ENCODE measurements at places on chromosomes 1 and 21.
A peak's percentile ranks its signal among the peaks of the same experiment; 100 is the strongest.

GRCh38 chr1:78497201-78497600, 6.4 kb downstream of the PTGFR start:
- DNase-seq: no peak

DNA sequence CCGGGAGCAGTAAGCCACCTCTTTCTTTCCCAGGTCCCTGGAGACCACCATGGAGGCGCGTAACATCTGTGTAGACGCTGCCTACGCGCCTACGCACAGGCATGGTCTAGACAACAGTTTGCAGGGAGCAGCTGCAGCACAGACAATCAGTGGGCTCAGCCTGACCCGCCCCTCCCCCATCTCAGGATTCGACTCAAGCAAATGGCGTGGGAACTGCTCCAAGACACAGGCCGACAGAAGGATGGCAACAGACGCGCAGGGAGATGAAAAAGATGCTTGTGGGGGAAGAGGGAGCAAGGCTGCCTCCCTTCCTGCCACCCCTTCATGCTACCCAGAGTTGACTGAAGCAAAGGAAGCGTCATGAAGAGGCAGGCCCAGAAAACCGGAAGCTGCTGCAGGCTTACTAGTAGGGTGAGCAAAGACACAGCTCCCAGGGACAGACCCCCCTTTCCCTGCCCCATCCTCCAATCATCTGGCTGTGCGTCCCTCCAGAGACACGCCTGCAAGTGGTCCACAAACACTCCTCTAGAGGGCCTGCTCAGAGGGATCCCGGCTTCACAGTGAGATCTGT, 19.5 kb downstream of the STK40 start:
- peak; percentile 72 for DNase-seq

GRCh38 chr1:30727824-30728223, 4.4 kb upstream of the MATN1 start:
- DNase-seq: no peak

DNA sequence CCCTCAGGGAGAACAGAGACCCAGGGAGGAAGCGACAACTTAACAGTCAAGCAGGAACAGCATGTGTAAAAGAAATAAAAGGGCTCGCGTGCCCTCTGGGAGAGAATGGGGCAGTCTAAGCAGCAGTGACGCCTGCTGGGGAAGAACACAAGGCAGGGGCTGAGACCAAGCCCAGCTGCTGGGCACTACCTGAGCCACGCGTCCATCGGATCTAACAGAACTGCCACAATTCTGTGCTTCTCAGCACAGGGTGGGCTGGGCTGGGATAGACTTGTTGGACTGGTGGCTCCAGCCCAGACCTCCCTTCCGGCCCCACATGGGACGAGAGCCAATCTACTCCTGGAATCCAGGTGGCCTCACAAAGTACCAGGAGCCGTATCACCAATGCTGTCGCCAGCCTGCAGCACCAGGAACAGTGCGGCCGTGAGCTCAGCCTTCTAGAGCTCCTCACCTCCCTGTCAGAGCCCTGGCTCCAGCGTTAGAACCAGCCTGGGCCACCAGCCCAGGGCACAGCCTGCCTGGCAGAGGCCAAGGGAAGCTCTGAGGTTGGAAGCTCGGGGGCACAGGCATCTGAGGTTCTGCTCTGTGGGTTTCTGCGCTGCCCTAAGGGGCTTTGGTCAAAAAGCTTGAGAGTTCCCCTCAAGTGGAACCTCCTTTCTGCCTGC, 7.4 kb downstream of the LRRC47 start:
- DNase-seq: no peak

DNA sequence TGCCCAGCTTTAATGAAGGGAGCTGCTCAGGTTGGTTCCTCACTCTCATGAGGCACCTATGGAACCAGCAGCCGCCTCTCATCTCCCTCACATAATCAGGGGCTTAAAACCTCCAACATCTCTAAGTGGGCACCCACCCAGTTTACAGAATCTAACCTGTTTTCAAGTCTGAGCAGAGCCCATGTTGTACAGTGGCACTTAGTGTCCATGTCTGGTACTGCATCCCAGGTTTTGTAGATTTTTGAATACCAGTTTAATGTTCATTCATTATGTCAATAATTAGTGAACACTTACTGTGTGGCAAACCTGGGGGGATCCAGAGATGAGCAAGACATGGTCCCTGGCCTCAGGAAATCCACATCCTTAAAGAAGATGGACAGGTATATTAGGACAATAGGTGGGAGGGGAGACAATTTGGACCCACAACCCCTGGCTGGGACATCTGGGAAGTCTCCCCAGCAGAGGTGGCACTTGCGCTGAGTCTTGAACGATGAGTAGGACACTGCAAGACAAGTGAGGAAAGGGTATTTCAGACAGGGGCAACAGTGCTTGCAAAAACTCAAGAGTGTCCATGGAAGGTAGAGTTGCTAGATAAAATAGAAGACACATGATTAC, 83.3 kb downstream of the LACTBL1 start:
- DNase-seq: no peak

GRCh38 chr21:43588957-43589356, 70.3 kb downstream of the HSF2BP start:
- no peak for DNase-seq

DNA sequence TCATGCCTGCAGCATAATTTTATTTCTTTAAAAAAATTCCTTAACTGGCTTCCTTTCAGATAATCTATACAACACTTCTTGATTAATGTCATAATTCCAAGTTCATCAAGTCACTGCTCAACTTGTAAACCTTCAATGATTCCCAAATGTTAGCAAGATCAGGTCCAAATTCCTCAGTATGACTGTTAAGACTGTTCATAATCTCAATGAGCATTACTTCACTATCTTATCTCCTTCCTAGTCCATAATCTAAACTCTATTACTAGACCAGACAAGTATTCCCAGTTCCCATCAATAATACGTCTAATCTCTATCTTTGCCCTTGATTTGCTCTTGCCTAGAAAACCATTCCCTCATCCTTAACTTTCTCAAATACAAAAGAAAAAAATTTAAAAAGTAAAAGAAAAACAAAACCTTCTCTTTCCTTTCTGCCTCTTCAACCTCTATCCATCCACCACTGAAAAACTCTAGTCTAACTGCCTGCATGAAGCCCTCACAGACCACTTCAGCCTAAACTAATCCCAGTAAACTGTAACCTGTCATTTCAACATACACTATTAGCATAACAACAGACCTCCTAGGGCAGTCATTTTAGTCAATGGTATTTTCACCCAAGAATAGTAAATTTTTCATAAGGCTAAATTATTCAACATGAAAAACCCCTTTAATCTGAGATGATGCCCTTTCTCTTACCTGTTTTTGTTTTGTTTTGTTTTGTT, 15.5 kb downstream of the LUZP1 start:
- no peak for DNase-seq

DNA sequence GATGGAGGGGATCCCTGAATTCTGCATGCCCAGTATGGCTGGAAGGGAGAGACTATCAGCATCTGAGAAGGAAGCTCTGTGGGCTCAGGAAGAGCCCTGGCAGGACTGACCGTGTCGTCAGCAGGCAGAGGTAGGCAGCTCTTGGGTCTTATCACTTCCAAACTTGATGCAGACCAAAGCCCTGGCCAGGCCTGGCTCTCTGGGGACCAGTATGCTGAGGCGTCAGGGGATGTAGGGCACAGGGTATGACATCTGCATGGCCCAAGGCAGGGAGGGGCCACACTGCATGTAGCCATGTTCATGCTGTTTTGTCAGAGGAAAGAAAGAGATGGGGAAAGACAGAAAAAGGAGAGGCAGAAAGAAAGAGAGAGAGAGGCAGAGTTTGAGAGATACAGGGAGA, 6.3 kb downstream of the FGR start:
- DNase-seq: no peak

- no peak for DNase-seq
Measured at GRCh38 chr1:11143907-11144306, 44.2 kb upstream of the EXOSC10 start.

DNA sequence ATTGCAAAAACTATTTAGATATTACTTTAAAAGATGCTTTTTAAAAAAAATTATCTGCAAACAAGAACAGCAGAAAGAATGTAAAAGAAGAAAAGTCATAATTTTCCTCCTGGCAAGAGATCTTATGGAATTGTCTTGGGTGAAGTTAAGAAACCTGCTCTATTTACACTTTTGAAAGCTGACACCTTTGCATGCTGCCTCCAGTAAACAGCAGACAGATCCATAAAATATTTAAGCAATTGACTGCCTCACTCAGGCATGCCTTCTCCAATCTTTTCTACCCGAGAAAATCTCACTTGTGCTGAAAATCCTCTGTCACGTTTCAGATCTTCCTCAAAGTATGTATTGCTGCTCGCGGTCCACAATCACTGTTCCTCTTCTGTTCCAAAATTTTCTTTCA, 107.9 kb upstream of the ZP4 start:
- no peak for DNase-seq

GRCh38 chr1:204286831-204287421, 72.8 kb downstream of the PLEKHA6 start:
- peak; percentile 48 for DNase-seq

GRCh38 chr1:103905363-103905762, 155.7 kb downstream of the AMY1C start:
- no peak for DNase-seq

DNA sequence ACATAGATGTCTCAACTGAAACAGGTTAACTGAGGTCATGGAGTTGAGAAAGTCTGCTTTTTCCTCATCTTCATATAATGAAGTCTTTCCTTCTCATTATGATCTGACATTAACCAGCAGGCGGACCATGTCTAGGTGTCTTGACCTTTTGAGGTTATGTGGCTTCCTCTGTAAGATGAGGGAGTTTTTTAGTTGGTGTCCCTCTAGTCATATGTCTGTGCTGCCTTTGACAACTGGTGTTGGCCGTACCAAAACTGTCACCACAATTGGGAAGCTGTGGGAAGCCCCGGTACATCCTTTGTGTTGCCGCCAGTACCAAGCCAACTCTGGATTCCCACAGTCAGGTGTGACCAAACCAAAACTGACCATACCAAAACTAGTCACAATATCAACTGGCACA, 105.1 kb downstream of the PBX1 start:
- DNase-seq: no peak

DNA sequence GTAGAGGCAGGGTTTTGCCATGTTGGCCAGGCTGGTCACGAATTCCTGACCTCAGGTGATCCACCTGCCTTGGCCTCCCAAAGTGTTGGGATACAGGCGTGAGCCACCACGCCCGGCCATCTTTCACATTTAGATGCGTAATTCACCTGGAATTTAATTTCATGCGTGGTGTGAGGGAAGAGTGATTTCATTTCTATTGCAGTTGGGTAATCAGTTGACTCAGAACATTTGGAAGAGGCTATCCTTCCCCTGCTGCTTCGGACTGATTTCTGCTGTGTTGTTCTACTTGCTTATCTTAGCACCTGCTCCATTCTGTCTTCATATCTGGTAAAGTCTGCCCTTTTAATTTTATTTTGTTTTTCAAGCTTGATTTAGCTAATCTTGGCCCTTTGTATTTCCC, 19.1 kb downstream of the DIP2A start:
- no peak for DNase-seq

- DNase-seq: peak; percentile 93
Measured at GRCh38 chr1:200669314-200670241, at the start of gene DDX59. Gene DDX59, minus strand, starts transcription at chr1:200669907. Its CDS starts 3,167 bp downstream, at chr1:200666740.

DNA sequence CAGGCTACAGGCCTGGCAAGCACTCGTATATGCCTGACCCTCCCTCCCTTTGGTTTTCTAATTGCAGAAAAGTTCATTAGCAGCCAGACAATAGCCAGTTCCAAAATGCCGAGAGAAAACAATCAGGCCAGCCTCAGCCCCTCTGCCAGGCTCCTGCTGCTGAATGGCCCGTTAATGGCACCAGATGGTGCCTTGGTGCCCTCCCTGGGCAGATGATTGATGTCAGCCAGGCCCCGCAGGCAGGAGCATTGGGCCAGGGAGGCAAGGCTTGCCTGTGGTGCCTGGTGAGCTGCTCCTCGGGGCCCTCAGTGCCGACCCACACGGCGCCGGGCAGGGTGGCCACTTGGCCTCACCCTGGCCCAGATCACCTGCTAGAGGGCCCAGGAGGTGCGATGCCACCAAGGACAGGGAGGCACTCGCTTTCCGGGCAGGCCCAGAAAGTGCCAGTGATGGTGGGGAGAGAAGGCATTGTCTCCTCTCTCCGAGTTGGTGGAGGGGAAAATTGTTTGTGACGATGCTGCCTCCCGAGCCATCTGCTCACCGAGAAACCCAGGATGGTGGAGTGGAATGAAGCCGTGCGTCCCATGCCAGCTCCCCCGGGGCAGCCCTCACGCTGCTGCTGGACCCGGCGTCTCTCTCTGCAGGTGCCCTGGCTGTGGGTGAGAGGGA, 28.1 kb downstream of the QSOX1 start:
- peak; percentile 21 for DNase-seq

- DNase-seq: no peak
Measured at GRCh38 chr1:86938450-86938849, 24.0 kb downstream of the HS2ST1 start.

GRCh38 chr1:209621286-209621685, 30.9 kb downstream of the LAMB3 start:
- no peak for DNase-seq

- DNase-seq: no peak
Measured at GRCh38 chr1:158100498-158100897, 80.2 kb upstream of the CD1D start.

DNA sequence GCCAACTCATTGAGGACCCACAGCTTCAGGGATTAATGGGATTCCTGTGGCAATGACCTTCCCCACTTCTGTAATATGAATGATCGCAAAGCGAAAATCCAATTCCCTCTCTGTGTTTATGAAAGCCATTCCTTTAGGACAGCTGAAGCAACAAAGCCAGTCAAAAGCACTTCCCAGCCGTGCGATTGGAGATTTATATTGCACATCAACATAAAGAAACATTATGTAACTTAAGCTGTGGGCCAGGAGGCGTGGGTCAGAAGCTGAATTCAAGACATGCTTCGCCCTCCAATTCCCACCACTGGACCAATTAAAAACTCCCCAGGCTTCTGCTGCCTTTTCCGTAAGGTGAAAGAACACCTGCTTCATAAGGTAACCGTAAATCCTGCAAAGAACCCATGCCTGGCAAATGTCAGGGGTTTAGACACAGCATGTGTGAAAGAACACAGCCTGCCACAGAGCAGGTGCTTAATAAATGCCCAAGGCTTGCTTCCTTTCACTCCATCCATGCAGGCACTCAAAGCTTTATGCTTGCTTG, 138.9 kb upstream of the SOD1 start:
- no peak for DNase-seq

- no peak for DNase-seq
Measured at GRCh38 chr1:37676281-37677142, 15.8 kb upstream of the CDCA8 start.

GRCh38 chr1:107919953-107920352, 45.0 kb downstream of the VAV3 start:
- DNase-seq: no peak
